Stimulated activated CD8-positive, alpha-beta memory T cell treated with anti-CD3 and anti-CD28 coated beads, Interleukin-7, amount 100 ng/mL, for 1 hour (primary cell): ENCODE measurements at places on chromosomes 4 and X.

- no peak for DNase-seq
These were observed 115.6 kb downstream of the SPANXA1 start for GRCh38 chrX:141468940-141469339.

DNA sequence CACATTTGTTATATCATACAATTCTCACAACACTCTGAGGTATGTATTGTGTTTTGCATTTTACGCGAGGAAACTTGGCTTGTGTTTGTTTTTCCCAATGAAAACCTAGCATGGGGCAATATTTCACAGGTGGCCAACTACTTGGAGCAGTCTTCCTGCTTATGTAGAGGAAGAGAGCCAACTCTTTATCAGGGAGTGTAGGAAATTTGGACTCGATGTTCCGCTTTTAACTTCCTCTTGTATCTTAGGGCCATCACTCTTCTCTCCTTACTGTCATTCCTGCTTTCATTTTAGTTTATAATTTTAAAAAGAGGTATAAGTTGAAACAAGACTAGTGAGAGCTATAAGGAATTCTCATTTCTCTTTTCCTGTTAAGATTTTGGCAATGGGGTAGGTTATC lies 107.7 kb upstream of the RPS6KA3 start:
- DNase-seq: no peak

DNA sequence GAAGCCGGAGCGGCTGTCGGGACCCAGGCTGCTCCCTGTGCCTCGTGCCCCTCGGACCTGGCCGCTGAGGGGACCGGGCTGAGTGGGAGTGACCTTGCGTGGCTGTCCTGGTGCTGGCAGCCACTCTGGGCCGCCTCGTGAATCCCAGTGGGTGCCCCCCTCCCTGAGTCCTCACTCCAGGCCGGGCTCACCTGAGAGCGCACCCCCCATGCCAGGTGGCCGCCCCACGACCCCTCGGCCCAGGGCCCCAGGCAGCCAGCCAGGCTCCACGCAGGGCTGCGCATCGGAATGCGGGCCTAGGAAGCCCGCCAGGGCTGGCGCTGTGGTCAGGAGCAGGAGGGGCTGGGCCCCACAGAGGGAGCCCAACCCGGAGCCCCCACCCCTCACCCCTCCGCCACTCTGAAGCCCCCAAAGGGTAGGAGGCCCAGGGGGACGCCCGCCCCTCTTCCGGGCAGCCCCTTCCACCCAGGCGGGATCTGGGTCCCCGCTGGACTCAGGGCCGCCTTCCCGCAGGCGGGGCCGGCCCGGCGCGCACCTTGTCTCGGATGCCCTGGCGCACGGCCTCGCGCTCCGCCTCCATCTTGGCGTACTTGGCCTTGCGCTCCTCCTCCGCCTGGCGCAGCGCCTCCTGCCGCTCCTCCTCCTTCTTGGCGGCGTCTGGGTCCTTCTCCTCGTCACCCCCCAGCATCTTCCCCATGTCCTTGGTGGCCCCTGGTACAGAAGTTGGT lies 33.9 kb downstream of the CPLX1 start:
- DNase-seq: no peak

- no peak for DNase-seq
These were observed 401.0 kb downstream of the IL1RAPL1 start for GRCh38 chrX:28988246-28988645.

DNA sequence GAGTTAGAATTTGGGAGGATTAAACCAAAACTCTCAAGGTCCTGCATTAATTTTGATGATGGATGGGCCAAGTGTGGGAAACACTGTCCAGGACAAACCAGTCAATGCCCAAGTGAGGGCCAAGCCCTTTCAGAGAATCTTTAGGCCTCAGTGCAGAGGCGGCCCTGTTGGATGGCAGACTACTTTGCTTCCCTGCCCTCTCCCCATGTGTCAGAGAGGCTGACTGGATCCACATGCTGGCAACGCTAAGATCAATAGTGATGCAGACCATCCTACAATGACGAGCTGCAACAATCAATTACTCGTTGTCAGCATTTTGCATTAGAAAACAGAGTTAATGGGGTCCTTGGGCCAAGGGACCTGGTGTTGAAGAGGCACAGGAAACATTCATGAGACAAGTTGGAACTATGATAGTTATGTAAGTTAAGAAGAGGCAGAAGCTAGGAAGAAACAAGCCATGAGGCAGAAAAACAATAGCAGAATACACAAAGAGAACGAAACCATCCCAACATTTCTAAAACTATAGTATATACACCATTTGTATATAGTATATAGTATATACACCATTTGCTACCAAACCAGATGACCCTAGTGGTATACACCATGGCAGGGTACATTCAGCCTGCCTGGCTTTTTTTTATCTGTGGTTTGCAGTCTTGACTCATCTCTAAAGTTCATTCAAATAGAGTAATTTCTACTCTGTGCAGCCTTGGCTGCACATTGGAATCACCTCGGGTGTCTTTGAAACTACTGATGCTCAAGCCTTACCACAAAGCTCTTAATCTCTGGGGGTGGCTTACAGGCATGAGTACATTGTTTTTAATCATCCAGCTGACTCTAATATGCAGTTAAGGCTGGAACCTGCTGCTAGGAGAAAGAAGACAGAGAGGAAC lies 147.7 kb upstream of the GYPA start:
- DNase-seq: no peak

- no peak for DNase-seq
These were observed 21.8 kb upstream of the GBA3 start for GRCh38 chr4:22670956-22671355.

- DNase-seq: no peak
These were observed 4.0 kb downstream of the MRFAP1L1 start for GRCh38 chr4:6705646-6706045.

DNA sequence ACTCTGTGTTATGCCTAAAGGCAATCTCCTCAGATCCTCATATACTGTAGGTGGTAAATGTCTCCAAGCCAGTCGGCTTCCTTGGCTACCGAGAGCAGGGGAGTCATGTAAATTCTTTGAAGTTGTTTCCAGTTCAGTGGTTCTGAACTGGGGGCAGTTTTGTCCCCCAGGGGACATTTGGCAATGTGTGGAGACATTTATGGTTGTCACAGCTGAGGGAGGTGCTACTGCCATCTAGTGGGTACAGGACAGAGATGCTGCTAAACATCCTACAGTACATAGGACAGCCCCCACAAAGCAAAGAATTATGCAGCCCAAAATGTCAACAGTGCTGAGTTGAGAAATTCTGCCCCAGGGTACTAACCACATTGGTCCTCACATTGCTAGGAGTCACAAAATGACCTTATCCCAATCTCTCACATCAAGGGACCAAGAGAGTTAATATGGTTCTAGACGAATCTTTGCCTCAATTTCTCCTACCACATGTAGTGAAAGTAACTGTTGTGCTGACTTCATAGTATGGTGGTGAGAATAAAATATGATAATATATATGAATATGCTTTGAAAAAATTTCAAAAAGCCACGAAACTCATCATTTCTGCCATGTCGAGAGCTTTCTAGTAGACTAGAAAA lies 104.4 kb upstream of the ARHGAP24 start:
- no peak for DNase-seq

DNA sequence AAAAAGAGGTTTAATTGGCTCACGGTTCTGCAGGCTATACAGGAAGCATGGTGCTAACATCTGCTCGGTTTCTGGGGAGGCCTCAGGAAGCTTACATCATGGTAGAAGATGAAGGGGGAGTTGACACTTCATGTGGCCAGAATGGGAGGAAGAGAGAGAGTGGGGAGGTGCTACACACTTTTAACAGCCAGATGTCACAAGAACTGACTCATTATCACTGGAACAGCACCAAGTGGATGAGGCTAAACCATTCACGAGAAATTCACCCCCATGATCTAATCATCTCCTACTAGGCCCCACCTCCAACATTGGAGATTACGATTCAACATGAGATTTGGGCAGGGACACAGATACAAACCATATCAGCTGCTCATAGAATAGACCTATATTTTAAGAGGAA lies 255.8 kb downstream of the OPHN1 start:
- no peak for DNase-seq
